ENCODE measurements at places on chromosomes 4 and X. TPM values are rescaled to one million over a fixed set of nuclear protein-coding genes. Genes with fewer than 3 reads are reported as not detected.

GRCh38 chr4:175071123-175071522 lies 153.0 kb downstream of the ADAM29 start:
- DNase-seq = no peak
- H3K27ac ChIP-seq = no peak overlapping the region
- H3K4me3 ChIP-seq = no peak overlapping the region
- no peaks in the 10 kb centered on the region for H3K36me3 ChIP-seq
- no peaks in the 10 kb centered on the region for H3K27me3 ChIP-seq

GRCh38 chrX:125505207-125505606 lies 185.5 kb downstream of the TEX13C start:
- no peak overlapping the region for H3K27ac ChIP-seq
- no peak overlapping the region for H3K4me3 ChIP-seq
- H3K27me3 ChIP-seq = no peaks in the 10 kb centered on the region
- H3K4me1 ChIP-seq = no peaks in the 10 kb centered on the region

BBS7 gene
- total RNA-seq = 17.5 TPM

DNA sequence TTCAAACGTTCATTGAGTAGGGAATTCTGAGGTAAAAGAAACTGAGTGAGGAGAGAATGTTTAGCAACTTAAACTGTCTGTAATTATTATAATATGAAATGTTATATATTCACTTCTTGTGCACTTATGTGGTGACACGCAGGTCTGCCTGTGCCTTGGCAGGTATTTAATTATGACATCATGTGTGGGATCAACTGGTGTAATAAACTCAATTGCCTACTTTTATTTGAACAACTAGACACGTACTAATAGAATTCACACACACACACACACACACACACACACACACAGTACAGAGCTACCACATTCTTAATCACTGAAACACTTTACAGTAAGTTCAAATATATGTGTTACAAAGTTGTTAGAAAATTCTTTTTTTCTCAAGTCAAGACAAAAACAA lies 20.7 kb upstream of the SLC25A31 start:
- H3K27me3 ChIP-seq = no peaks in the 10 kb centered on the region
- H3K4me3 ChIP-seq = no peak overlapping the region
- no peaks in the 10 kb centered on the region for H3K4me1 ChIP-seq
- DNase-seq = no peak
- no peaks in the 10 kb centered on the region for H3K36me3 ChIP-seq

- no peak overlapping the region for H3K4me3 ChIP-seq
- H3K27me3 ChIP-seq = no peaks in the 10 kb centered on the region
- no peak for DNase-seq
- no peaks in the 10 kb centered on the region for H3K4me1 ChIP-seq
- H3K36me3 ChIP-seq = no peaks in the 10 kb centered on the region
Measured at GRCh38 chrX:23844502-23845138, 61.6 kb downstream of the SAT1 start.

GRCh38 chr4:108141213-108141950 lies 27.4 kb downstream of the LEF1 start:
- H3K27ac ChIP-seq = peak overlapping the region; percentile 65
- DNase-seq = no peak
- H3K36me3 ChIP-seq = peaks cover 41% of the 10 kb centered on the region
- peak overlapping the region; percentile 72 for H3K4me3 ChIP-seq
- H3K4me1 ChIP-seq = peaks cover 81% of the 10 kb centered on the region
- H3K27me3 ChIP-seq = no peaks in the 10 kb centered on the region

- no peak overlapping the region for H3K4me3 ChIP-seq
- peaks cover 25% of the 10 kb centered on the region for H3K4me1 ChIP-seq
- H3K36me3 ChIP-seq = peaks cover 36% of the 10 kb centered on the region
- no peak overlapping the region for H3K27ac ChIP-seq
- DNase-seq = no peak
- H3K27me3 ChIP-seq = no peaks in the 10 kb centered on the region
Measured at GRCh38 chr4:169005453-169006099, 4.5 kb downstream of the CBR4 start.

XAGE1A gene
- not detected for total RNA-seq

SYNPO2 gene
- total RNA-seq = 0.09 TPM

GRCh38 chrX:133991814-133992213 lies 6.4 kb upstream of the GPC3 start:
- H3K27ac ChIP-seq = no peak overlapping the region
- peaks cover 1% of the 10 kb centered on the region for H3K4me1 ChIP-seq
- no peak for DNase-seq
- no peak overlapping the region for H3K4me3 ChIP-seq
- H3K27me3 ChIP-seq = peaks cover 17% of the 10 kb centered on the region
- H3K36me3 ChIP-seq = no peaks in the 10 kb centered on the region

DNA sequence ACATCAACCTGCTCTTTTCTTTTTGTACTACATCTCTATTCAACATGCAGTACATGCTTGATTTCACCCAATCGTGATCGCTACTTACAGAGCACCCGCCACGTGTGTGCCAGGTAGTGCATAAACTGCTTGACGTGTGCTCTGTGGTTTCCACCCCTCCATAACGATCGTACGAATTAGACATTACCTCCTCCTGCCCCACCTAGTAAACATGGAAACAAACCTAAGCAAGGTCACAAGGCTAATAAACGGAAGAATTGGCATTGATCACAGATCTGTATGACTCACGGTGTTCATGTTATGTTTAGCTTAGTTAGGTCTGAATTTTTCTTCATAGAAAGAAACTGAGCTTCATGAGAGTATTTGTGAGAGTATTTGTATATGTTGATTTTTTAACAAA lies 64.1 kb downstream of the STX18 start:
- no peaks in the 10 kb centered on the region for H3K27me3 ChIP-seq
- no peak for DNase-seq
- no peak overlapping the region for H3K4me3 ChIP-seq
- H3K4me1 ChIP-seq = peaks cover 7% of the 10 kb centered on the region
- no peaks in the 10 kb centered on the region for H3K36me3 ChIP-seq

CC2D2A gene
- total RNA-seq = not detected

- peaks cover 3% of the 10 kb centered on the region for H3K4me1 ChIP-seq
- DNase-seq = peak; percentile 10
- H3K27me3 ChIP-seq = no peaks in the 10 kb centered on the region
- no peak overlapping the region for H3K27ac ChIP-seq
- H3K36me3 ChIP-seq = no peaks in the 10 kb centered on the region
Measured at GRCh38 chrX:134026565-134027311, 41.3 kb upstream of the GPC3 start.

TASL gene
- total RNA-seq = 5.2 TPM

DNA sequence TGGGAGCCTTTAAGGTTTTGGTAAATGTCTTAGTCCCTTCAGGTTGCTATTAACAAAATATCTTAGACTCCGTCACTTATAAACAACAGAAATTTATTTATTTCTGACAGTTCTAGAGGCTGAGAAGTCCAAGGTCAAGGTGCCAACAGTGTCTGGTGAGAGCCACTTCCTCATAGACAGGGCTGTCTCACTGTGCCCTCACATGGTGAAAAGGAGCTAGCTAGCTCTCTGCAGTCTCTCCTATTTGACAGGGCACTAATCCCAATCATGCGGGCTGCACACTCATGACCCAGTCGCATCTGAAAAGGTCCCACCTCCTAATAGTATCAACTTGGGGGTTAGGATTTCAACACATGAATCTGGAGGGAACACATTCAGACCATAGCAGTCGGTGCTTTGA lies 63.4 kb upstream of the KLF3 start:
- no peak overlapping the region for H3K4me3 ChIP-seq
- H3K4me1 ChIP-seq = peaks cover 4% of the 10 kb centered on the region
- peaks cover 10% of the 10 kb centered on the region for H3K27me3 ChIP-seq
- no peak overlapping the region for H3K27ac ChIP-seq

PF4V1 gene
- not detected for total RNA-seq

DNA sequence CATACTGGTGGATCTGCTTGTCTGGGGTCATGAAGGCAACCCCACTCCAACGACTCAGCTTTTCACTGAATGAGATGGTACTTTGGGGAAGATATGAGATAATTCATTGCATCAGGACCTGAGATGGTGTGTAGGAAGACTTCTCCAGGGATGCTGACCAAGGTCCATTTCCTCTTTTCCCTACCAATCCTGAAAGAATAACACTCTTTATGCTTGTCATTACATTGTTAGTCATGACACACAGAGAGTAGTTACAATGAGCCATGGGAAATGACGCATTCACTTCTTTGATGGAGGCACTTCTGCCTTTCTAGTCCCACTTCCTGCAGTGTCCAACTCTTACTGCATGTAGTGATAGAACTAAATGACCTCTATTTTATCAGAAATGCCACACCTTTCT lies 58.6 kb downstream of the AREG start:
- no peaks in the 10 kb centered on the region for H3K36me3 ChIP-seq
- no peak overlapping the region for H3K27ac ChIP-seq
- no peak overlapping the region for H3K4me3 ChIP-seq
- peaks cover 5% of the 10 kb centered on the region for H3K27me3 ChIP-seq
- H3K4me1 ChIP-seq = no peaks in the 10 kb centered on the region

DNA sequence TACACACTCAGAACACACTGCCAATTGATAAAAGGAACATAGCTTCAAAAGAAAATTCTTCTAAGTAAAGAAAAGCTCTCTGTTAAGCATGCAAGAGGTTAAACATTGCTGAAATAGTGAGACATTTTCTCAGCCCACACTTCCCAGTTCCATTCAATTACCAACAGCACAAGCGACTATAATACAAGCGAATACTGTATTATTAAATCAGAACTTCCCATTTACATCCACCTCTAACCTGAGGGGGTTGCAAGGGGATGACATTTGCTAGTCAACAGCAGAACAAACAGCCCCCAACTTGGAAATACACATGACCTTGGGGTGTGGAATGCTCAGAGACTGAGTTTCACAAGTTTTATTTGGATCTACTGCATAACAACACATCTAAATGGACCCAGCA lies 1.1 kb downstream of the FSTL5 start:
- H3K36me3 ChIP-seq = no peaks in the 10 kb centered on the region
- H3K4me3 ChIP-seq = no peak overlapping the region
- H3K27me3 ChIP-seq = peaks cover 2% of the 10 kb centered on the region
- no peak overlapping the region for H3K27ac ChIP-seq
- DNase-seq = no peak
- peaks cover 2% of the 10 kb centered on the region for H3K4me1 ChIP-seq

DNA sequence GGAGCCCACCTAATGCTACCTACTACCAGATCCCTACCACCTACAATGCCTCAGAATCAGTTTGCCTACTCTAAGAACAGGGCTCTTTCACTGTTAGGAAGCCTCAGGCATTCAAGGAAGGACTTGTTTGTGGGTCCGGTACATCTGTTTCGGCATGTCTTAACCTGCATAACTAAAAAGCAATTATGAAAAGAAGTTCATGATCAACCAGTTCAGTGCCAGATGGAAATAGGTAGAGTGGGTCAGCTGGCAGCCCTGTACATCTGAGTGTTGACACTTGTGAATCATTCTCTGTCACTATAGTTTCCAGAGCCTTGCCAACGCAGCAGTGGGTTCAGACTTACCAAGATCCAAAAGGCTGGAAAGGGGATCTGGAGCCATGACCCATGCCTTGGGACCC lies 3.3 kb downstream of the TMEM185A start:
- H3K4me3 ChIP-seq = no peak overlapping the region
- DNase-seq = no peak
- no peak overlapping the region for H3K27ac ChIP-seq

GRCh38 chr4:93658443-93658842 lies 170.1 kb upstream of the ATOH1 start:
- H3K27me3 ChIP-seq = no peaks in the 10 kb centered on the region
- H3K27ac ChIP-seq = no peak overlapping the region
- DNase-seq = no peak
- H3K4me3 ChIP-seq = no peak overlapping the region

GRCh38 chr4:169031392-169031791 lies 21.3 kb upstream of the CBR4 start:
- H3K27ac ChIP-seq = no peak overlapping the region
- H3K4me1 ChIP-seq = no peaks in the 10 kb centered on the region
- no peaks in the 10 kb centered on the region for H3K36me3 ChIP-seq
- no peak for DNase-seq
- peaks cover 2% of the 10 kb centered on the region for H3K27me3 ChIP-seq
- no peak overlapping the region for H3K4me3 ChIP-seq

DNA sequence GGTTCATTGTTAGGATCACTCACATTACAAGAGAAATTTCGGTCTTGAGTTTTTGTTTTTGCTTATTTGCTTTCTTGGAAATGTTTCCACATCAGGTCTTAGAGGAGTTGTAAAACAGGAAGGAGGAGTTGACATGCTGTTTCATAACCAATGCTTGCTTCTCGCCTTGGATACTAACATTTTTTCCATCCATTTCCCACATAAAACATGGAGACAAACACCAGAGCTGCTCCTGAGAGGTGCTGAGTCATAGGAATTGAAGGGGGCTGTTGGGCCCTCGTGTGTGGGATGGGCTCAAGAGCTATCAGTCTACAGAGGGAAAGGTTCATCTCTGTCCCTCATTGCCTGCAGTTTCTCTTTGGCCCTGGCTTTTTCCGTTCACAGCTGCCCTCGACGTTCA lies 29.9 kb downstream of the TBL1X start:
- no peak overlapping the region for H3K4me3 ChIP-seq
- H3K27ac ChIP-seq = no peak overlapping the region
- no peak for DNase-seq

GPRIN3 gene
- 10.7 TPM for total RNA-seq

DNA sequence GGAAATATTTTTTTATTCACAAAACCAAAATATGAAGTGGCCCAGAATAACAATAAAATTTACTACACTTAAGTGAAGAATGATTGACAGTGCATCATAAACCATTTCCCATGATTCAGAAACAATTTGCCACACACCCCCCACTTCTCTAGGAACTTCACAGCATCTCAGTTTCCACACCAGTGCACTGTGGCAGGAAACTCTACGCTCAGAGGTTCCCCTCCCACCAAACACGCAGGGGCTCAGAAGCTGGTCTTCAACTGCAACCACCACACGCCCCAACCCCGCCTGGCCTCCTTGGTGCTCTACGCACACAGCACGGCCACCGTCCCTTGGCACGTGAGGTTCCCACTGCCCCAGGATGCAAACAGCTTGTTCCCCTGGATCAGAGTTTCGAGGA lies 63.7 kb downstream of the ZFYVE28 start:
- H3K27ac ChIP-seq = no peak overlapping the region
- no peak for DNase-seq
- no peaks in the 10 kb centered on the region for H3K27me3 ChIP-seq
- no peaks in the 10 kb centered on the region for H3K4me1 ChIP-seq

- H3K4me3 ChIP-seq = no peak overlapping the region
- no peaks in the 10 kb centered on the region for H3K36me3 ChIP-seq
- H3K27ac ChIP-seq = no peak overlapping the region
- H3K4me1 ChIP-seq = peaks cover 4% of the 10 kb centered on the region
Measured at GRCh38 chr4:89422441-89422990, 114.9 kb upstream of the GPRIN3 start.

DNA sequence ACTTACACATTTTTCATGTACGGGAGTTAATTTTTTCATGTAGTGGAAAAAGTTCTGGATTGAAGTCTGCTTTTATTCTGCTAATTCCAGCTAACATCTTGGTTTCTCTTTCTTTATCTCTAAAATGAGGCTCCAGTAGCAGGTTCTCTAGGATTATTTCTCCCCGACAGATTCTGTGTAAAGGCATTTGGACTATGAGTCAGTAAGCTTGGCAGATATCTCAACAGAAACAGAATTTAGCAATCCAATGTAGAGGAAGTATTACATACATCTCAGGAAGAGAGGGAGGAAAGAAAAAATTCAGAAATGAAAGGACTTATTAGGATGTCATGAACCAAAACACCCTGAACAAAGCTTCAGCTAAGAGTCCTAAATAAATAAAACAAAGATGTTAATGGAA lies 1682.3 kb upstream of the TENM3 start:
- DNase-seq = no peak
- H3K4me3 ChIP-seq = no peak overlapping the region
- no peak overlapping the region for H3K27ac ChIP-seq
- no peaks in the 10 kb centered on the region for H3K27me3 ChIP-seq
- H3K36me3 ChIP-seq = no peaks in the 10 kb centered on the region

ZNF827 gene
- total RNA-seq = 41.3 TPM
